BE2C (cell line): ENCODE measurements at places on chromosomes 5 and 9.

GRCh38 chr5:96664669-96665068 lies 2.5 kb downstream of the CAST start:
- DNase-seq = no peak

DNA sequence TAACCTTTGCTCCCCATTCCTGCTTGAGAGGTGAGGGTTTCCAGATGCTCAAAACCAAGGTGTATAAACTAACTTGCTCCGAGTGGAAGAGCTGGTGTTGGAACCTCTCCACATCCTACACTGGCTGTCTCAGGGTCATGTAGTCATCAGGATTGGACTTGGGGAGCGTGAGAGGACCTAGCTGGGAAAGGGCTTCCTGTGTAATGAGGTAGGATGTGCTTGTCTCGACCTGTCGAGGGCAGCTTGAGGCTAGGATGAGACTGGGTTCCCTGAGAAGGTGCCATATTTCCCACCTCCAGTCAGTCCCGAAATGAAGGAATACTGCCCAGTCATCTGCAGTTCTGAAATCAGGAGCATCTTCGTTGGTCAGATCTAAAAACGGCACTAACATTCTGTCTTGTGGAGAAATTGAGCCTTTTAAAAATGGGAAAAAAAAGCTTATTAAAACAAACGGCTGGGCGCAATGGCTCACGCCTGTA lies 1.3 kb downstream of the CCNI2 start:
- no peak for DNase-seq

DNA sequence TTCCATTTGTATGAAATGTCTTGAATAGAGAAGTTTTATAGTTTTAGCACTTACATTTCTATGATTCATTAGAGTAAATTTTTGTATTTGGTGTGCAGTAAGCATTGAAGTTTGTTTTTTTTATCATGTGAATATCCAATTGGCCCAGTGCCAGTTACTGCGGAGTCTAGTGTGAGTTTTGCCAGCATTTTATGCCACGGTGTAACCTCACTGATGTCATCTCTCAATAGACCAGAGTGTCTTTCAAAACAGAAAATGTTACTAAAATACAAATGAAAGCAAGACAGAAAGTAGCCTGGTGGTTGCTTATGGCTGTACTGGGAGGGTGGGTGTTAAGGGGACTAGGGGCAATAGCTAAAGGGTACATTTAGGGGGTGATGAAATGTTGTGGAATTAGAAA lies 62.8 kb downstream of the IPPK start:
- DNase-seq = no peak

DNA sequence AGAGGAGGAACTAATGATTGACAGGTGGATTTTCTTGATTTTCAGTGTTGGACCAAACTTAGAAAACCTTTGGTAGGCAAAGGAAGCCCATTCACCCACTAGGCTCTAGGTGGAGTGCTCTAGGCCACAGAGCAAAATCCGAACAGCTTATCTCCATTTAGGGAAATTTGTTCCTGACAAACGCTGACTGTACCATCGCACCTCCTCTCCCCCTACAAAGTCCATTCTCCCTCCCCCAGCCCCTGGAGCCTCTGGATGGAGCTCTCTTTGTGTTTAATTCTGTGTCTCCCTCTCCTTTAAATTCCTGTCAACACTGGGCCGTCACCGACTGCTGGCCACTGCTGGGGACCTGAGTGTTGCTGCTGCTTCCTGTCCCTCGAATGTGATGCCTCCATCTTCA lies 350.1 kb upstream of the IRX2 start:
- DNase-seq = no peak

- DNase-seq = no peak
Measured at GRCh38 chr9:33649463-33649862, 125.4 kb downstream of the ANKRD18B start.

GRCh38 chr9:14165376-14166035 lies 148.4 kb downstream of the NFIB start:
- DNase-seq = no peak

DNA sequence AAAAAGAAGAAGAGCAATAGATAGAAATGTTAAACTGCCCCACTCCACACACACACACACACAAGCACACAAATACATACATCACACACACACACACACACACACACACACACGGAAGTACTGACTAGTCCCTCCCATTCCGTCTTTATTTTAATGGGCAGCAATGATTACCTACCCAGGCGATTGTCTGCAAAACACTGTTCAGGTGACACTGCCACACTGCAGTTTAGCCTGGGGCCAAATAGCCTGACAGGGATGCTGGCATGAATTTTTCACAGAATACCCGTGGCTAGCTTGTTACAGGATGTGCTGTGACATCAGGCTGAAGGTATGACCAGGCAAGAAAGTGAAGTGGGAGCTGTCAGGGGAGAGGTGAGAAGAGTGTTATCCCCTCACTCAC lies 86.9 kb downstream of the FRMD3 start:
- peak; percentile 35 for DNase-seq

DNA sequence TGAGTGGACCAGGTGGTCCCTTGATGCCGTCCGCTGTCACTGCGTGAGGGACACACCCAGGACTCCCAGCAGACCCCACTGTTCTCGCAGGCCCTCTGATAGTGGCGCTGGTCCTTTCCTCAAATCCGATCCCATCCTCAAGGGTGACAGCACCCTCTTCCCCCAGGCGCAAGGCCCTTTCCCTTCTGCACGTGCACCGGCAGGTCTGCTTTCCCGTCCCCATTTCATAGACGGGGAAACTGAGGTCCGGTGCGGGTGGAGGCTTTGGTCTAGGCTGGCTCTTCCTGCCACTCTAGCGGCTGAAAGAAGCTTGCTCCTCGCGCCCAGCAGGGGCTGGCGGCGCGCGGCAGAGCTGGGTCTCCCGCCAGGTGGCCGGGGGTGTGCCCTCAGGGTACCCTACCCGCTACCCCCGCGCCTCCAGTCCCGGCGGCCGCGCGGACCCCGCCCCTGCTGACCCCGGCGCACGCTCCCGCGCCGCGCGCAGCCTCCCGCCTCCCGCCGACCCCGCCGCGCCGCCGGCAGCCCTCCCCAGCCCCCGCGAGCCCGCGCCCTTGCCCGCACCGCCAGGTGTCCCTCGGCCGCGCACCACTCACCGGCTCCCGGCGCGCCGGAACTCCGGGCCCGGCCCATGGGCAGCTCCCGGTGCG lies 453 bp downstream of the RASGEF1C start:
- DNase-seq = peak; percentile 55
